Activated CD8-positive, alpha-beta T cell treated with anti-CD3 and anti-CD28 coated beads for 36 hours (primary cell): ENCODE measurements at places on chromosomes 3 and 15. TPM values are rescaled to one million over a fixed set of nuclear protein-coding genes. Genes with fewer than 3 reads are reported as not detected.

- H3K27ac ChIP-seq = no peak overlapping the region
- no peaks in the 10 kb centered on the region for H3K36me3 ChIP-seq
- peaks cover 7% of the 10 kb centered on the region for H3K27me3 ChIP-seq
- H3K4me1 ChIP-seq = no peaks in the 10 kb centered on the region
Observed at GRCh38 chr15:92599394-92599970, 56.1 kb downstream of the FAM174B start.

GRCh38 chr3:40923143-40923542 is 276.2 kb upstream of the CTNNB1 start:
- H3K27me3 ChIP-seq = peaks cover 9% of the 10 kb centered on the region
- no peaks in the 10 kb centered on the region for H3K4me1 ChIP-seq
- H3K27ac ChIP-seq = no peak overlapping the region
- H3K36me3 ChIP-seq = no peaks in the 10 kb centered on the region
- no peak for DNase-seq
- H3K4me3 ChIP-seq = no peak overlapping the region

DNA sequence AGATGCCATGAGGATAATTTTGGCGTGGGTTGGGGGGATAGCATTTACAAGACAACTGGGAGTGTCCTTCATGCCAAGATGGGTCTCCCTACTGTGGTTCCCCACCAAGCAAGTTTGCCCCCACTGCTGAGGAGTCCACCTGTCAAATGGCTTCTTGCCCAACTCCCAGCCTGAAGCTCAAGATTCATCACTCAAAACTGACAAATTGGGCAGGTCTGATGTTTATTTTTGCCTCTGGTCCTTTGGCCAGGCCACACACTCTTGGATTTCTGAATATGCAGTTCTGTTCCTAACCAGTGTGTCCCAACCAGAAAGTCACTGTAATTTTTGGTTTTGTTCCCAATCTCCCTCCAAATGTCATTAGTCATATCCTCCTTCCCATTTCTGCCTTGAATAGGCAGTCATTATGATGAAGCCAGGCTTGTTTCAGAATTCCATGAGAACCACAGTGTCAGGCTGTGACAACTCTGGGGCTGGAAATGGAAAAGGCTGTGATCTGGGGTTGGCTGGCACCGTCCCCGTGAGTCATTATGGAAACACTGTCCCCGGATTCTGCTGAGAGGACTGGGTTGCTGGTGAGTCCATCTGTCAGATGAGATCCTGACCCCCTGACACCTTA is 29.3 kb upstream of the MEF2A start:
- no peak for DNase-seq
- no peaks in the 10 kb centered on the region for H3K27me3 ChIP-seq
- no peaks in the 10 kb centered on the region for H3K4me1 ChIP-seq
- no peaks in the 10 kb centered on the region for H3K36me3 ChIP-seq
- H3K27ac ChIP-seq = no peak overlapping the region

DNA sequence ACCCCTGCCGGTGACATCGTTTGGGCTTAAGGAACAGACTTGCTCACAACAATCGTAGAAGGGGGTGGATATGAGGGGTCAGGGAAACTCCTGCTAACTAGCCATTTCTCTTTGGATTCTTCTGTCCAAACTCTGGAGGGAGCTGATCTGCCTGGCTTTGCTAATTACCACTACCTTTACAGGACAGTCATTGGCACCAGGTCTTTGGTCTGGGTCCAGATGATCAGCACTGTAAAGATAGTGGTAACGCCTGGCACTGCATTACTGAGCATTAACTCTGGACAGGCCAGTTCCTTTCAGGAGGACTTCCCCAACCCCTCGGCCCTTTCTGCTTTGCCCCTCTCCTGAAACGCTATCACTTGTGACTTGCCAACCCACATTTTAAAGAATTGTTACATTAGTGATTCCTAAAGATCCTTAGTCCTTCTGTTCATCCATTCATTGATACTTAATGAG is 788 bp downstream of the UQCC5 start:
- peaks cover 34% of the 10 kb centered on the region for H3K36me3 ChIP-seq
- peak overlapping the region; percentile 99 for H3K27ac ChIP-seq
- H3K27me3 ChIP-seq = no peaks in the 10 kb centered on the region
- H3K4me1 ChIP-seq = peaks cover 49% of the 10 kb centered on the region

- no peaks in the 10 kb centered on the region for H3K4me1 ChIP-seq
- peaks cover 16% of the 10 kb centered on the region for H3K27me3 ChIP-seq
- no peaks in the 10 kb centered on the region for H3K36me3 ChIP-seq
- H3K27ac ChIP-seq = no peak overlapping the region
- no peak for DNase-seq
- no peak overlapping the region for H3K4me3 ChIP-seq
Observed at GRCh38 chr3:99757966-99758365, 59.7 kb upstream of the CMSS1 start.

DNA sequence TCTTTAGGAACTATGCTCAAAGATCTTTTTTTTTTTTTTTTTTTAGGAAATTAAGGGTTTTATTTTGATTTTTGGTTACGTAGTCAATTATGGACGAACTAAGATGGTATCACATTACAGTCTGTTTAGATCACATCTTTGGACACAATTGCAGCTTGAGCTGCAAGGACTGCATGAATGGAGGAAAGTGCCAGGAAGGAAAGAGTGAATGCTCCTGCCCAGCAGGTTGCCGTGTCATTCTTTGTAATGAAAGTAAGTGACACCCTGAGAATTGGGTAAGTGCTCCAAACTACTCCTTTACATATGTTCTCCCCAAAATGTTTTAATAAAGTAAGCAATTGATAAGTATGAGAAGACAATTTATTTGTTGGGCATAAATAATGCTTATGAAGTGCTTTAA is 716.5 kb upstream of the GOLIM4 start:
- DNase-seq = no peak
- H3K27ac ChIP-seq = no peak overlapping the region
- no peak overlapping the region for H3K4me3 ChIP-seq
- no peaks in the 10 kb centered on the region for H3K27me3 ChIP-seq
- no peaks in the 10 kb centered on the region for H3K36me3 ChIP-seq

DNA sequence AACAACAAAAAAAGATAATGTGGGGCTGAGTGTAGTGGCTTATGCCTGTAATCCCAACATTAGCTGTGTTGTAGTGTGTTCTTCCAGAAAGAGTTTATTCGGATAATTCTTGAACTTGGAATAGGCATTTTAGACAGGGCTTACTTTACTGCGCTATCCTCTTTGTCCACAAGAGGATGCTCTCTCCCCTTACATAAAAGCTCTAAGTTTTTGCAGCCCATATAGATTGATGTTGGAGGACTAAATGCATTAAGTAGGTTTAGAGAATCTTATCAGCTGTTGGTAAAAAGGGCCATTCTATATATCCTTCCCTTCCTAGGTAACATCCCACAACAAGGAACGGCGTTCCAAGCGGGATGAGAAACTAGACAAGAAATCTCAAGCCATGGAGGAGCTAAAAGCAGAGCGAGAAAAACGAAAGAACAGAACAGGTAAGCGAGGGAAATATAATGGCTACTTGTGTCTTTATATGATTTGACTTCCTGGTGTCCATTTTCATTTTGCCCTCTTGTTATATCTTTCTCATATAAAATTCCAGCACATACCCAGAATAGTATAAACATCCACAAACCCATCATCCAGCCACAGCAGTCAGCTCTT is 27.8 kb upstream of the ITPKA start:
- H3K36me3 ChIP-seq = peaks cover 24% of the 10 kb centered on the region
- no peaks in the 10 kb centered on the region for H3K27me3 ChIP-seq
- no peak overlapping the region for H3K4me3 ChIP-seq
- H3K27ac ChIP-seq = no peak overlapping the region

DNA sequence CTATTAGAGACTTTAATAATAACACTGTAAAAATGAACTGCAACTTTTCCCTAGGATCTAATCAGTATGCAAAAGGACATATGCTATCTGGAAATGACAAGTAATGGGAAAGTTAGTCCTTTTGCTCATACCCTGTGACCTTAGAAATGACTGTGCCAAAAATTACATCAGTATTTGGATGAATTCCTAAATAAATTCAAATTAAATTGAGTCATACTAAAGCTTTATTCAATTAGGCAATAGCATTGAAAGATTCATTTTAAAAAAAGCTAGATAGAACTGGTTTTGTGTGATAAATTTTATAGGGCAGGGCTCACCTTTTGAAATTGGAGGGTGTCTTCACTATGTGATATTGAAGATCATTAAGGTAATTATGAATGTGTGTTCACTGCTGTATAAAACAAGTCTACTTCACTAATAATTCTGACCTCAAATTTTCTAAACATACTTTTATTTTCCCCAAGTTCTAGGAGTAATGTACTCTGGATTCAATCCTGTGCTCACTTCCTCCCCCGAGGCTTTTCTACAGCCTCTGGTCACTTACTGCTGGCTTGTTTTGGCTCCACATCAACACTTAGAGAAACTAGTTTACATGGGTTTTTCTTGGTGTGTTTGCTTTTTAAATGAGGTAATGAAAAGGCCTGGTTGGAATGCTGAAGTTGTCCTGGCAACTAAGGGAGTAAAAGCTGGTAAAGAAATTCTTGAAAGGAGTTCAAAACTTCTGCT is 44.4 kb upstream of the SPTSSB start:
- no peak overlapping the region for H3K4me3 ChIP-seq
- H3K4me1 ChIP-seq = no peaks in the 10 kb centered on the region
- H3K36me3 ChIP-seq = no peaks in the 10 kb centered on the region
- no peak for DNase-seq

GRCh38 chr15:67066041-67066958 is 898 bp downstream of the SMAD3 start:
- peak; percentile 47 for DNase-seq
- H3K27me3 ChIP-seq = peaks cover 15% of the 10 kb centered on the region
- H3K36me3 ChIP-seq = peaks cover 13% of the 10 kb centered on the region
- peak overlapping the region; percentile 92 for H3K4me3 ChIP-seq

DNA sequence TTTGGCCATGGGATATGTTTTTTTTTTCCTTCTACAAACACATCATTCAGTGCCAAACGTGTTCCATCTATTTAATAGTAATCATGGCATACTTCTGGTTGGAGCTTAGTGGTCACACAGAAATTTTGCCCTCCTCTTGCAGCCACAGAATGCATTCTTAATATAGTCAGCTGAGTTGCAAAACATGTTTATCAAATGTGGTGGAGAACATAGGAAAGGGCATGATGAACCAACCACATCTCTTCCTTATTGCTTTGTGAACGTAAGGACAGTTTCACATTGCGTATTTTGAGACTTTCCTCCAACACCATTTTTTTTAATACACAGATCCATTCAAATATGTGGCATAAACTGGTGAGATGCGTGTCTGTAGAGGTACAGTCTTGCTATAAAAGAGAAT is 106.8 kb downstream of the BBX start:
- no peaks in the 10 kb centered on the region for H3K27me3 ChIP-seq
- no peaks in the 10 kb centered on the region for H3K36me3 ChIP-seq
- no peak overlapping the region for H3K27ac ChIP-seq
- H3K4me3 ChIP-seq = no peak overlapping the region

DNA sequence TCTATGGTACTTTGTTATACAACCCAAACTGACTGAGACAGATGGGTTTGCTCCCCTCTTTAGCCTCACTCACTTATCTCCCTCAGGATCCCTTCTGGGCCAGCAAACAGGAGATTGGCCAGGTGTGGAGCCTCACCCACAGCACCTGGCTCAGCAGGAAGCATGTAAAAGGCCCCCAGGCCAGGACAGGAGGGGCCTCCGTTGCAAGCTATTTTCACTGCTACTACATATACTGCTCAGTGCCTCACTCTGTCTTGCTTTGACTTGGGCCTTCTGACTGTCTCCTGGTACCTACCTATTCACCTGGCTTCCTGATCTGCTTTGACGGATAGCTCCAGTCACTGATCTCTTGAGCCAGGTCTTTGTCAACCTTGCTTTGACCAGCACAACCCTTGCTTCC is 20.4 kb upstream of the TPM1 start:
- no peak overlapping the region for H3K4me3 ChIP-seq
- H3K27ac ChIP-seq = no peak overlapping the region
- H3K36me3 ChIP-seq = no peaks in the 10 kb centered on the region
- H3K4me1 ChIP-seq = no peaks in the 10 kb centered on the region
- no peak for DNase-seq

DNA sequence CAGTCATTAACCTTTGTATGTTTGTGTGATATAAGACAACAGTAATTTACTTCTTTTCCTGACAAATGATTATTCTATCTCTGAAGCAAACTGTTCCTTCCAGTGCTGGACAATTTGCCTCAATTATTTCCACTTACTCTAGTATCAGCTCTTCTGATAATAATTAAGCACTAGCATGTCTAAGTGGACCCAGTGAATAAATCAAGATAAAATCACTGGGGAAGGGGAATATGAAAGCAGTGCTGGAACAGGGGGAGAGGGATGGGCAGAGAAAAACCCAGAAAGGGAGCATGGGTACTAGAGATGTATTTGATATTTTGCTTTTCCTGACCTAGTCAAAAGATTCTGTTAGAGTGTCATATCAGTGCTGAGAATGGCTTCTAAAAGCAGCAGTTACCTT is 54.2 kb downstream of the SYN2 start:
- H3K27me3 ChIP-seq = peaks cover 32% of the 10 kb centered on the region
- no peak overlapping the region for H3K27ac ChIP-seq
- no peak overlapping the region for H3K4me3 ChIP-seq
- no peaks in the 10 kb centered on the region for H3K4me1 ChIP-seq
- no peak for DNase-seq
- H3K36me3 ChIP-seq = no peaks in the 10 kb centered on the region

GRCh38 chr3:61407397-61407796 is 154.0 kb upstream of the PTPRG start:
- H3K4me3 ChIP-seq = no peak overlapping the region
- no peak for DNase-seq
- no peak overlapping the region for H3K27ac ChIP-seq
- H3K4me1 ChIP-seq = no peaks in the 10 kb centered on the region
- H3K27me3 ChIP-seq = peaks cover 13% of the 10 kb centered on the region
- no peaks in the 10 kb centered on the region for H3K36me3 ChIP-seq

GRCh38 chr3:87233805-87234204 is 6.7 kb downstream of the CHMP2B start:
- H3K36me3 ChIP-seq = peaks cover 13% of the 10 kb centered on the region
- H3K4me1 ChIP-seq = peaks cover 36% of the 10 kb centered on the region
- H3K27me3 ChIP-seq = no peaks in the 10 kb centered on the region

DNA sequence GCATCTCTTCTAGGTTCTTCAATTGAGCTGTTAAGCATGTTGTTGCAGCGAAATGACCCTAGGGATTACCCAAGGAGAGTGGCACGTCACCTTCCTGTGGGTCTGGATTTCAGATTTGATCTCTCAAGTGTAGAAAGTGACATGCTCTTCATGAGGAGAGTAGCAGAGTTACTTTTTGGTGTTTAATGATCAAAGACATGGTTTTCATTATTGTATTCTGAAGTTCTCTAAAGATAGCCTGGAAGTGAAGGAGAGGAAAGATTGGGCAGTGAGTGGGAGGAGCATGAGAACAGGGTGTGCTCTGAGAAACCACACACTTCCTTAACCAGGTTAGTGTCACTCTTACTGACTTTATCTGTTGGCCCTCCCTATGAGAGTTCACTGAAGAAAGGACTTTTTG is 153.6 kb downstream of the AKAP13 start:
- H3K4me1 ChIP-seq = peaks cover 44% of the 10 kb centered on the region
- peaks cover 22% of the 10 kb centered on the region for H3K36me3 ChIP-seq
- H3K27ac ChIP-seq = peak overlapping the region; percentile 92
- DNase-seq = peak; percentile 22
- no peaks in the 10 kb centered on the region for H3K27me3 ChIP-seq

Gene RBP2
- not detected for total RNA-seq

Gene MYZAP
- not detected for total RNA-seq

Gene TRIM59
- 27.8 TPM for total RNA-seq

Gene TM4SF18
- not detected for total RNA-seq

Gene PP2D1
- not detected for total RNA-seq

Gene RASL12
- total RNA-seq = not detected
